Activated CD4-positive, alpha-beta T cell treated with anti-CD3 and anti-CD28 coated beads, Interleukin-2, amount 50 U/mL, for 4 hours (primary cell): ENCODE measurements at places on chromosomes 16 and 17.
A peak's percentile ranks its signal among the peaks of the same experiment; 100 is the strongest.

DNA sequence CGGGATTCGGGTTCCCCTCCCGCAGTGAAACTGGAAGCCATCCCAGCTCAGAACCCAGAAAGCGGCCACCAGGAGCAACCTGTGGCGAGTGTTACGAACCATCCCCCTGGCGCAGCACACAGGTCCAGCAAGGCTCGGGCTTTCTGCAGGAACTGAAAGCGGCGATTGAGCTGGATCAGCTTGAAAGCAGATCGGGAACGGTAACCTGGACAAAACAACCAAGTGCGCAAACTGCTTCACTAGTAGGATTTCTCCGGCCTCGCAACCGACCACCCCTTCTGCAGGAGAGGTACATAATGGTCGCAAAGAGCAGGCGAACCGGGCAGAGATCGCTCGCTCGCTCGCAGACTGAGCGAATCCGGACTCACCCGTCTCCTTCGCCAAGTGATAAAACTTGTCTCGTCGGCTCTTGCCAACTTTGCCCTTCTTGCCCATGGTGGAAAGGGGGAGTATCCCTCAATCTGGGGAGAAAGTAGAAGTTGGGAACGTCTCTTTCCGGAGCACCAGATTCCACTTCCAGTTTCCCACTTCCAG, 696 bp upstream of the PSMC5 start:
- no peak for DNase-seq

- DNase-seq, result no peak
Observed at GRCh38 chr16:6356911-6357310, 975.7 kb upstream of the RBFOX1 start.

GRCh38 chr17:12865769-12866168, 76.5 kb downstream of the ARHGAP44 start:
- DNase-seq, result no peak

GRCh38 chr17:7108981-7109380, 5.6 kb downstream of the ASGR2 start:
- no peak for DNase-seq

DNA sequence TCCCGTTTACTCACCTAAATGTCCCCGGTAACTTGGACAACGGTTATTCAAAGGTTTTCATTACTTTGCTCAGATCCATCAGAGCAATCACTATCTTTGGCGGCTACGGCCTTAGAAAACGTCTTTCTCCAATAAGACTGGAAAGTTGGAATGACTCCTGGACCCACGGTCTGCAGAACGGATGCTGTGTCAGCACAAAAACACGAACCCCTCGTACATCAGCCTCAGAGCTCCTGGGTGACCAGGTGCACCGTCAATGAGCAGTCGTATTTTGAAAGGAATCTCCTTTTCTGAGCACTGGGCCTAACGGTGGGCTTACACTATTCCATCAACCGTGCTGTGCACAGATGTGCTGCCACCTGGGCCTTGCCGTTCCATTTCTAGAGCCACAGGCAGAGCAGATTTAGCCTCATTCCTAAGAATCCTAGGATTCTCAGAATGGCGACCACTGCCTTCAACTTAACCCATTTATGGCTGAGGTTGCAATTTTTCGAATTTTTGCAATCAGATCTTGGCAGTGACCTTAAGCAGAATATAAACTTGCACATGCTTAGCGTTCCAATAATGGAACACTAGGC, 110.8 kb upstream of the ZNF750 start:
- no peak for DNase-seq

DNA sequence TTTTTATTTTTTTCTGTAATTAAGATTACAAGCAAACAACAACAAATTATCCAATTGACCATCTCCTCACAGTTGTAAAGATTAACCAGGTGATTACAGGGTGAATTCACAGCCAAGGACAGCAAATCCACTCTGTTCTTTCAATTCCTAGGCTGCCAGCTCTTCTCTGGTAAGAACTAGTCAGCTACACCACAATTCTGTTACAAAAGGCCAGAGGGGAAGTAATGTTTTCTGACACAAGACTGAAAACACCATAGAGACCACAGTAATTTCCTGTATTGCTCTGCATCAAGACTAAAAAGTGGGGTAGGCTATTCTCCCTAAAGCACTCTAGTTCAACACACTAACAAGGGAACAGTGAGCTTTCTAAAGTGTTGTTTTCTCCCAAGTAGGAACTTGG, 10.6 kb downstream of the CA10 start:
- DNase-seq, result no peak

DNA sequence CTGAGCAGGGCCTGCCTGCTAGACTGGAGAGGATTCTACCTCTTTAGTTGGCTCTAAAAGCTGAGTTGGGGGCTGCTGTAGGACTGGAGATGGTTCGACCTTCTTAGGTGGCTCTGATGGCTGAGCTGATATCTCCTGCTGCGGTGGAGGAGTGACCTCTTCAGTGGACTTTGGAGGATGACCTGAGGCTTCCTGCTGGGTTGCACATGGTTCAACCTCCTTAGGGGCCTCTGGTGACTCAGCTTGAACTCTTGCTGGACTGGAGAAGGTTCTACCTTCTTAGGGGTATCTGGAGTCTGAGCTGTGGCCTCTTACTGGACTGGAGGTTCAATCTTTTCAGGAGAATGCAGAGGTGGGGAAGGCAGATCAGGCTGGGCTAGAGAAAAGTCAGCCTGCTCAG, 48.9 kb upstream of the TMEM97 start:
- no peak for DNase-seq

DNA sequence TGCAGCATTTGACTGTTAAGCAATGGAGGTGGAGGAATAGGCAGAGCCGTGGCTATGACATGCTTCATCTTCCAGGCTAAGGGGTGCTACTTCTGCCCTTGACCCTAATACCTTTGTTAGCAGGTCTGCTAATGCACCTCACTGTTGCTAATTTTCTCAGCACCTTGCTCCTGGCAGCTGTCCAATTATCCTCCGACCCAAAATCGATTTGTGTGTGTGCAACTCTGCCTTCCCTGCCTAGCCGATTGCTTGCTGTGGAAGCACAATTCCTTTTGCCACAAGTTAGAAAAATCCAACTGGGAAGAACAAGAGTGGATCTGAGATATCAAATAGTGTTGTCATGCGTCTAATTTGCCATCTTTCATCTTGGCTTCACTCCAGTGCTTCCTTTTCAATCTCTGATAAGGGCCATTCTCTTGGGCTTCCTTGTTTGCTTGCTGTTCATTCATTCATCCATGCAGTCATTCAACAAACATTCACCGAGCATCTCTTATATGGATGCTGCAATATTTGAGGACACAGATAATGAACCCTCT, 422.8 kb downstream of the RBFOX1 start:
- DNase-seq, result no peak

DNA sequence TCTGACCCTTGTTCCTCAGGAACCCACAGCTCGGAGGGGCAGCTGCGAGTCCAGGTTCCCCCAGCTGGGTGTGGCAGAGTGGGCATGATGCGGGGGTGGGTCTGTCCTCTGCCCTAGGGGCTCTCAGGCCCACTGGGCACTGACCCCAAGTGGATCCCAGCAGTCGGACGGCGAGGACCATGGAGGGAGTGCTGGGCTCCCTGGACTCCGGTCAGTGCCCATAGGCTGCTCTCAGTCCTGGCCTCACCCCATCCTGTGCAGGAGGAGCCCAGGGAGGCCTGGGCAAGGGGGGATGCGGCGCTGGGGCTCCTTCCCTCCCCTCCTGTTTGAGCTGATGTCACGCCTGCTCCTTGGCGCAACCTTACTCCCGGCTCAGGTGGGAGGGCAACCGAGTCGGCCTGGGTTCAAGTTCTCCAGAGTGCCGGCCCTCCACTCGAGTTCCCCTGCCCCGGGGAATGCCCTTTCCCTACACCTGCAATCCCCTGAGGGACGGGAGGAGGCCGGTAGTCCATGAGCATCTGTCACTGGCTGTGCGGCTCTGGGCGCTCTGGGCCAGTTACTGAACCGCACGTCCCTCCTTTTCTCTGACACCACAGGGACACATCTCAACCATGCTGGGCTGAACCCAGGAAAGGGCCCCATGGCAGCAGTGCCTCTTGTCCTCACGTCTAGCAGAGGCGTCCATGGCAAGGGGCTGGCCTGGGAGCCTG, 52.6 kb upstream of the ACSF3 start:
- DNase-seq, result no peak

GRCh38 chr16:83441517-83441916, 366.3 kb upstream of the HSBP1 start:
- no peak for DNase-seq

DNA sequence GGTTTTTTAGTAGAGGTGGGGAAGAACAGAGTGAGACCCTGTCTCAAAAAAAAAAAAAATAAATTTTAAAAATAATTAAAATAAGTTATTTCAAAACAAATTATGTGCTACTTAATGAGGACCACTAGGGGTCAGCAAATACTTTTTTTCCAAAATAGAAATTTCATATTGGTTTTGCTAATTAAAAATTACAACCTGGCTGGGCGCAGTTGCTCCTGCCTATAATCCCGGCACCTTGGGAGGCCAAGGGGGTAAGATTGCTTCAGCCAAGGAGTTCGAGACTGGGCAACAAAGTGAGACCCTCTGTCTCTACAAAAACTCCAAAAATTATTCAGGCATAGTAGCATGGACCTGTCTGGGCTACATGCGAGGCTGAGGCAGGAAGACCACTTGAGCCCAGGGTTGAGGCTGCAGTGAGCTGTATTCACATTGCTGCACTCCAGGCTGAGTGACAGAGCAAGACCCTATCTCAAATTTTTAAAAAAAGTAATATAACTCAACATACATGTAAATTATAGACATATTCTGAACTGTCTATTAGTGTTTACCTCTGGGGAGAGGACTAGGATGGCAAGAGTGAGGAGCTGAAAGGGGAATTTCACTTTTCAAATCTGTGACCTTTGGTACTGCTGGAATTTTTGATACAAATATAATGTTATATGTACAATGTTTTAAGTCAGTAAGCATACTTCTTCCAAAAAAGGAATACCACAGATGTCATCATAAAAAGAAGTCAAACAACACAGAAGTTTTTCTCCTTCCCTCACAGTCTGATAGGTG, 8.1 kb downstream of the MEIOB start:
- no peak for DNase-seq

GRCh38 chr17:79177877-79178276, 103.3 kb downstream of the ENGASE start:
- DNase-seq, result no peak

DNA sequence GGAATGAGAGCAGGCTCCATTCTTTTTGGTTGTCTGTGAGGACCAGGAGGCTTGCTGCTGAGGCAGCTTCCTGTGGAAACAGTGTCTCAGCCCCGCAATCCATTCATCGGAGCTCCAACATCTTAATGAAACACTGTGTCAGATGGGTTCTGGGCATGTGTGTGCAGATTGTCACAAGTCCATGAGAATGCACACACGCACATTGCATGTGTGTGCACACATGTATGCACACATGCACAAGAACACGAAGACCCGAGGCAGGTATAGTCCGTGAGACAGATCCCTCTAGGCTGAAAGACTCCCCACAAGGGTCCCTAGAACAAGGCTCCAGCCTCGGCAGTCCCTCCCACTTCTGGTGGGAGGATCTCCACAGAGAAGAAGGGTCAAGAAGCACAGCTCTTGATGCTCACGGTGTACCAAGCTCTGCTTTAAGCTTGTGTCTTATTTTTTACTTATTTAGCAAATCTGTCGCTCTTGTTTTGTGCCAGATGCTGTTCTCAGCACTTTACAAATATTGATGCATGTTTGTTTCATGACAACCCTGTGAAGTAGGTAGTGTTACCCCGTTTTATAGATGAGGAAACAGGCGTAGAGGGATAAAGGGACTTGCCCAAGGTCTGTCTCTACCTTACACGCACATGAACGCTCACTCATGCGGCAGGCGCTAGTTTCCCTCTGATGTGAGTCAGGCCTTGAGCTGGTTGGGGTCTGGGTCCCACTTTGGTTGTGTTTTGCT, 213.1 kb downstream of the SEC14L1 start:
- DNase-seq, result no peak

GRCh38 chr16:72131036-72131435, 37.4 kb downstream of the DHX38 start:
- no peak for DNase-seq

- peak; percentile 45 for DNase-seq
Observed at GRCh38 chr17:1179818-1180742, at the start of gene ABR. Gene ABR, minus strand, starts transcription at chr17:1179981. Its CDS starts 254 bp downstream, at chr17:1179727.

- no peak for DNase-seq
Observed at GRCh38 chr17:64254755-64255154, 8.3 kb downstream of the TEX2 start.

- DNase-seq, result no peak
Observed at GRCh38 chr17:4740584-4740983, 856 bp upstream of the CXCL16 start.

DNA sequence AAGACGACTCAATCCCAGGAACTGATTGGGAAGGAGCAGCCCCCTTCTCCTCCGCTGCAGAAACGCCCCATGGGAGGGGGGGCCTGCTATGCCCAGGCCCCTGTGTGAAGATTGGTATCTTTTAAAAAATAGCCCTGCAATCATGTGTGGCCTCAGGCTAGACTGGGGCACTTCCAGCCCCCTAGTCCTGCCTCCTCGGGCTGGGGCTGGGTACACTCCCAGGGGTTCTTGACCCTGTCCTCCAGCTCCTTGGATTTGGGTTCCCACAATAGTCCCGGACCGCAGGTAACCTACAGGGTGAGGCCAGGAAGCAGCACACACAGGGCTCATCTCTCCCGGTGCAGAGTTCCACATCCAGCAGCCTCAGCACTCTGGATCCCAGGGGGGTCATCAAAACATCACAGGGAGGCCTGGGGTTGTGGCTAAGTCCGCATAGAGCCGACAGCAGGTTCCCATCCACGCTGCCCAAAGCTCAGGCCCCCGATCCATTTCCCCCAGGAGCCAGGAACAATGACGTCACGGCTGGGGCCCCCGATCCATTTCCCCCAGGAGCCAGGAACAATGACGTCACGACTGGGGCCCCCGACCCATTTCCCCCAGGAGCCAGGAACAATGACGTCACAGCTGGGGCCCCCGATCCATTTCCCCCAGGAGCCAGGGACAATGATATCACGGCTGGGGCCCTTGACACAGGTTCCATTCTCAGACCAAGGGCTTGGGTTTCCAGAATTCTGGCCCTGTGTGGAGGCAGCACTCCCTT, 202.4 kb downstream of the IRF8 start:
- no peak for DNase-seq

DNA sequence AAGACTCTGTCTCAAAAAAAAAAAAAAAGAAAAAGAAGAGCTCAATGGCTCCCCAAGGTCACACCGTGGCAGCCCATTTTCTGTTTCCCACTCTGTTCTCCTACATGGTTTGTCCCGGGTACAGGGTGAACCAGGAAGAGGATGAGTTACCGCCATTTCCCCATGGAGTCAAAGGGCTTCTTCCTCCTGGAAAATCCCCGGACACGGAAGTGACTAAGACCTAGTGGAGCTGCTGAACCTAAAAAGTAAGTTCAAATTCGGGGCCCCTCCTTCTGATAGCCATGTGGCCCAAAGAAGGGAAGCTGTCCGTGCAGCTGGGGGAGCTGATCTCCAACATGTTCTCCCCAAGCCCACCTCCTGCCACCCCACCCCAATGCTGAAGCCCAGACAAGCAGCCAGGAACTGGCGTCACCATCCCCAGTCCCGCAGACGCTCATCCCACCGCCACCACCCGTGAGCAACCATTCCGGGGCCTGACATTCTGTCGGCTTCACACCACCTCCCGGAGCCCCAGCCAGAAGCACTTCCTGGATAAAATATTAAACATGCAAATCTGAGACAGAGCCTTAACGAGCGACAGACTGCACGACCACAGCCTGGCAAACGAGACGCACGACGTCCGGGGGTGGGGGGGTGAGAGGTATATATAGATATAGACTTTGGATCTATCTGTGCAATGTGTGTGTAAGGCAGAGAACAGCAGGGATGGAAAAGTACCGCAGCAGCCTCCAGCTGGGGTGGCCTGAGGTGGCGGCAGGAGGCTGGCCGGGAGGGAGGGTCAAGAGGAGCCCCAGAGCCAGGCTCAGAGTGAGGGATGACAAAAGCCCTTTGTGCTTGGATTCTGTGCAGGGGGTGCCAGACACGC, 17.6 kb downstream of the EPOP start:
- DNase-seq, result no peak

GRCh38 chr17:50452630-50453300, 15.9 kb downstream of the CHAD start:
- no peak for DNase-seq
